PC-3 (cell line): ENCODE measurements at places on chromosomes 2 and 18. TPM values are rescaled to one million over a fixed set of nuclear protein-coding genes. Genes with fewer than 3 reads are reported as not detected.
A peak's percentile ranks its signal among the peaks of the same experiment; 100 is the strongest.

PFN4 gene
- 0.44 and 2.3 TPM in 2 replicates for total RNA-seq

PLGLB1 gene
- 0.62 and 2.9 TPM in 2 replicates for total RNA-seq

PTPRN gene
- total RNA-seq = 0.07 TPM in 1 of 2 replicates, not detected in the other

DNAJC27 gene
- 2.0 and 3.1 TPM in 2 replicates for total RNA-seq

C18orf63 gene
- not detected in 2 replicates for total RNA-seq

GRCh38 chr2:221552291-221552690 is 19.8 kb downstream of the EPHA4 start:
- H3K4me1 ChIP-seq = peaks cover under 1% of the 10 kb centered on the region
- no peak overlapping the region for H3K4me3 ChIP-seq
- no peak overlapping the region for H3K27ac ChIP-seq
- no peaks in the 10 kb centered on the region for H3K27me3 ChIP-seq
- no peak for DNase-seq
- H3K36me3 ChIP-seq = no peaks in the 10 kb centered on the region

DNA sequence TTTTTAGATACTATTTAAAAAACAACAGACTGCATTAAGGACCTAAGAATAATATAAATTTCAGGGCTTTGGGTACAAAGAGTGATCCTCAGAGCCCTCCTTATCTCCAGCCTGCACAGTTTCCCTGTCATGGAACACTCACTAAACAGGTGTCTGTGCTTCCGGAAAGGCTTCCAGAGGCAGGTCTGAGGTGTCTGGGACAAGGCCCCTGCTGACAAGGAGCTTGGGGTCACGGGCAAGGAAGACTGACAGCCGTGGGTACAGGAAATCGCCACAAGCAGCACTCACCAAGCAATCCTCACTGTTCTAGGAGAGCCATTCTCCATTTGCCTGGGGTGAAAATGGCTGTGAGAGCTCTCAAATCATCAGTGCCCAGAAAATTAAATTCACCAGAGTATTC is 220.3 kb upstream of the PXDN start:
- no peaks in the 10 kb centered on the region for H3K36me3 ChIP-seq
- DNase-seq = no peak
- H3K27ac ChIP-seq = no peak overlapping the region
- H3K27me3 ChIP-seq = peaks cover 69% of the 10 kb centered on the region

- H3K36me3 ChIP-seq = no peaks in the 10 kb centered on the region
- no peaks in the 10 kb centered on the region for H3K27me3 ChIP-seq
- H3K4me1 ChIP-seq = no peaks in the 10 kb centered on the region
- no peak overlapping the region for H3K4me3 ChIP-seq
- H3K27ac ChIP-seq = no peak overlapping the region
- DNase-seq = no peak
Measured at GRCh38 chr2:105431367-105432043, 32.7 kb upstream of the FHL2 start.

- H3K27ac ChIP-seq = no peak overlapping the region
- DNase-seq = peak; percentile 55
- no peaks in the 10 kb centered on the region for H3K27me3 ChIP-seq
- H3K4me3 ChIP-seq = no peak overlapping the region
- no peaks in the 10 kb centered on the region for H3K36me3 ChIP-seq
- peaks cover 10% of the 10 kb centered on the region for H3K4me1 ChIP-seq
Measured at GRCh38 chr2:180823546-180824141, 156.8 kb upstream of the UBE2E3 start.
